Spleen (tissue), 13 donors: ENCODE measurements at places on chromosomes 6 and 20. TPM values are rescaled to one million over a fixed set of nuclear protein-coding genes. Genes with fewer than 3 reads are reported as not detected.

DNA sequence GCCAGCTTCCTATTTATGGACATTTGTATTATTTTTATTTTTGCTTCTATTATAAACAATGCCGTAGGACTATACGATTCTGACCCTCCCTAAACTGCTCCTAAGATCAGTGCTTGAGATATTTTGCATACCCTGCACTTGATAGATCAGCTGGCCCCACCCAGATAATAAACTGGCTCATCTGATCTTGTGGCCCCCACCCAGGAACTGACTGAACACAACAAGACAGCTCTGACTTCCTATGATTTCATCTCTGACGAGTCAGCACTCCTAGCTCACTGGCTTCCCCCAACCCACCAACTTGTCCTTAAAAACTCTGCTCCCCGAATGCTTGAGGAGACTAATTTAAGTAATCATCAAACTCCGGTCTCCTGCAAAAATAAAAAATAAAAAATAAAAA, 34.9 kb upstream of the TFAP2A start:
- H3K4me3 ChIP-seq = no peak overlapping the region
- H3K27me3 ChIP-seq = peaks cover 30% of the 10 kb centered on the region
- H3K36me3 ChIP-seq = no peaks in the 10 kb centered on the region
- no peaks in the 10 kb centered on the region for H3K4me1 ChIP-seq
- H3K27ac ChIP-seq = no peak overlapping the region
- no peak for DNase-seq

- DNase-seq = no peak
- no peak overlapping the region for H3K4me3 ChIP-seq
- H3K27ac ChIP-seq = no peak overlapping the region
- no peaks in the 10 kb centered on the region for H3K27me3 ChIP-seq
- no peaks in the 10 kb centered on the region for H3K4me1 ChIP-seq
Measured at GRCh38 chr20:49400904-49401303, 81.6 kb downstream of the KCNB1 start.

DNA sequence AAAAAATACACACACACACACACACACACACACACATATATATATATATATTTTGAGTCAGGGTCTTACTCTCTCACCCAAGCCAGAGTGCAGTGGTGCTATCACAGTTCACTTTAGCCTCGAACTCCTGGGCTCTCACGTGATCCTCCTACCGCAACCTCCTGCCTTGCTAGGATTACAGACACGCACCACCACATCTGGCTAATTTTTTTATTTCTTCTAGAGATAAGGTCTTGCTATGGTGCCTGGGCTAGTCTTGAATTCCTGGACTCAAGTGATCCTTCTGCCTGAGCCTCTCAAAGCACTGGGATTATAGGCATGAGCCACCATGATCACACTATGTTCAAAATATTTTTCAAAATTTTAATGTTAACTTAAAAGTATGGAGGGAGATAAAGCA, 43.5 kb downstream of the NUP153 start:
- H3K4me3 ChIP-seq = no peak overlapping the region
- H3K36me3 ChIP-seq = peaks cover 99% of the 10 kb centered on the region
- DNase-seq = no peak

DNA sequence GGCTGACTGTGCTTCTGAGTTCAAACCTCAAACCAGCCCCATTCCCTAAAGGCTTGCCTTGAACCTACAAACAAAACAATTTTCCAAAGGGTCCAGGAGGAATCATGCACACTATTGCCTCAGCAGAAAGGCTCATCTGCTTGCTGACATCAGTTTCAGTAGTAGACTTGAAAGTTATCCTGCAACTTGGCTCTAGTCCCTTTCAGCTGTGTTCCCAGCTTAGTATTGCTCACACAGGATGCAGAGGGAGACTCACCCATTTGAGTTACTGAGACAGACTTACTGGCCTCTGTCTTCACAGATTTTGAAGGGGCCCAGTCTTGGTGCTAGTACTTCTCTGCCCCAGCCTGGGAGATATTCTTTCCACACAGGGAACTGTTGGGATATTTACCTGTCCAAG, 38.5 kb upstream of the TFB1M start:
- no peaks in the 10 kb centered on the region for H3K36me3 ChIP-seq
- H3K27ac ChIP-seq = no peak overlapping the region
- DNase-seq = no peak
- H3K4me3 ChIP-seq = no peak overlapping the region
- no peaks in the 10 kb centered on the region for H3K4me1 ChIP-seq
- H3K27me3 ChIP-seq = no peaks in the 10 kb centered on the region

Gene NKX2-2
- total RNA-seq = not detected

Gene ATP9A
- total RNA-seq = 11.4 TPM

Gene COL11A2
- total RNA-seq = 1.3 TPM

Gene GPX5
- not detected for total RNA-seq

Gene SLC24A3
- 3.1 TPM for total RNA-seq

Gene TRAPPC3L
- total RNA-seq = 2.8 TPM

Gene NOX3
- not detected for total RNA-seq

Gene ADGRF5
- total RNA-seq = 104 TPM
